ENCODE measurements at places on chromosomes 11 and 22.

GRCh38 chr11:105754716-105755115 lies 144.8 kb downstream of the GRIA4 start:
- no peak for DNase-seq

DNA sequence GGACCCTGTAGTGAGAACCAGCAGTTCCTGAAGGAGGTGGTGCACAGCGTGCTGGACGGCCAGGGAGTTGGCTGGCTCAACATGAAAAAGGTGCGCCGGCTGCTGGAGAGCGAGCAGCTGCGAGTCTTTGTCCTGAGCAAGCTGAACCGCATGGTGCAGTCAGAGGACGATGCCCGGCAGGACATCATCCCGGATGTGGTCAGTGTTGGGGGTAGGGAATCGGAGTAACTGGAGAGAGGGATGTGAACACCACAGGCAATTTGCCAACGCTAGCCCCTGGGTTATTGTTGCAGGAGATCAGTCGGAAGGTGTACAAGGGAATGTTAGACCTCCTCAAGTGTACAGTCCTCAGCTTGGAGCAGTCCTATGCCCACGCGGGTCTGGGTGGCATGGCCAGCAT lies 19.9 kb downstream of the MADD start:
- DNase-seq = no peak

GRCh38 chr11:3984896-3985295 lies 109.7 kb upstream of the RRM1 start:
- no peak for DNase-seq

DNA sequence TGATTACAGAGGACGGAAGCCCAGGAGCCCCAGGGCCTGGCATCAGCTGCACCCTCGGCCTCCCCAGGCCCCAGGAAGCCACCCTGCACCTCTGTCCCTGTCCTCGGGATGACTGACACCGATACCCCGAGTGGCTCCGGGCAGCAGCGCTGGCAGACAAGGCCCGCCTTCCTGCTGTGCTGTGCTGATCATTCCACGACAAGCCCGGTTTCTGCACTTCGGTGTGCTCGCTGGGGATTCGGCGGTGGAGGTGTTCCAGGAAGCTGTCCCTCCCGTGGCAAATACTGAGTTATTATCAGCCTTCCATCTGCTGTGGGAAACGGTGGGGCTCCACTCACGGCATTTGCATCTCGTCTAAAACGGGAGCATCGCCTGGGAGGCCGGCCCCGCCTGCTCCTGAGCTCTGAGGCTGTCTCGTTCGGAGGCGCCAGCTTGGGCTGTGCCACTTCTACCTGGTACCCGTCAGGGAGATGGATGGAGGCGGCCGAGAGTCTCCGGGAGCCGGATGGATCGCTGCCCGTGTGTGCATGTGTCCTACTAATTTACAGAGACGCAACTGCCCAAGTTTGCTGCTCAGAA lies 506.1 kb downstream of the BRD1 start:
- no peak for DNase-seq

DNA sequence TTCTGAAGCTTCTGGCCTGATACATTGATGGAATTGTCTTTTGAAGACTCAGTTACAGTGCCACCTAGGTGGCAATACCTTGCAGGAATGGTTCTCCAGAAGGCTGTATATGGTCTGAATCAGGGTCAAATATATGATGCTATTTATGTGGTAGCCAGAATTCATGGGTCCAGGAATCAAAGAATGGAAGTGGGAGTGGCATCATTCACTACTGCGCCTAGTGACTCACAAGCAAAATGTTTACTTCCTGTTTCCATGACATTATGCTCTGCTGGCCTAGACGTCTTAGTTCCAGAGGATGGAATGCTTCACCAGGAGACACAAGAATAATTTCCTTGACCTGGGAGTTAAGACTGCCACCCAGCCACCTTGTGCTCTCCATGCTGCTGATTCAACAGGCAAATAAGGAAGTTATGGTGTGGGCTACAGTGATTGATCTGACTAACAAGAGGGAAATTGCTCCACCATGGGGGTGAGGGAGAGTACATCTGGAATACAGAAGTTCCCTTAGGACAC lies 491.8 kb downstream of the ETS1 start:
- DNase-seq = peak; percentile 34

DNA sequence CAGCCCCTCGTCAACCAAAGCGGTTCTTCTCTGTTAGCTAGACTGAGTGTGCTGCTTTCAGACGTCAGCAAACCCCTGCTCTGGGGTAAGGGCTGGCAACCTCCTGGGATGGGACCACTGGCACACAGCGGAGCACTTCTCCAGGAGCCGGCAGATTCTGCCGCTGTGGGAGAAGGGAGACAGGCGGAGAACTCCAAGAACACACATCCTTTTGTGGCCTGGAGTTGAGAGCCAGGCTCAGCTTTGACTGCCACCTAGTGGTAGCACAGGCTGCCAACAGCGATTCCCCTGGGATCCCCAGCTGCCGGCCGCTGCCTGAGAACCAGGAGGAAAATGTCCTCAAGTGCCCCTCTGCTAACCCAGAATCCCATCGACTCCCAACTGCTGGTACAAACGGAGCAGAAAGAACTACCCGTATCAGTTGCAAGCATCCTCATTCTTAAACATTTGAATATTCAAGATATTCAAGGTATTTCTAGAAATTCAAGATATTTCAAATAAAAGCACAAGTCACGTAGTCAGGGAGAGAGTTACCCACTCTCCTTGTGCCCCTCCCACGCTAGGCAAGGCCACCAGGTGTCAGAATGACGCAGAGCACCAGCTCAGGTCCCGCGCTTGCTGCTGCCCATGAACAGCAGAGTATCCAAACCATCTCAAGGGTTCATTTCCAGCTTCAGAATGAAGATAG lies 4.9 kb downstream of the LTO1 start:
- peak; percentile 84 for DNase-seq

DNA sequence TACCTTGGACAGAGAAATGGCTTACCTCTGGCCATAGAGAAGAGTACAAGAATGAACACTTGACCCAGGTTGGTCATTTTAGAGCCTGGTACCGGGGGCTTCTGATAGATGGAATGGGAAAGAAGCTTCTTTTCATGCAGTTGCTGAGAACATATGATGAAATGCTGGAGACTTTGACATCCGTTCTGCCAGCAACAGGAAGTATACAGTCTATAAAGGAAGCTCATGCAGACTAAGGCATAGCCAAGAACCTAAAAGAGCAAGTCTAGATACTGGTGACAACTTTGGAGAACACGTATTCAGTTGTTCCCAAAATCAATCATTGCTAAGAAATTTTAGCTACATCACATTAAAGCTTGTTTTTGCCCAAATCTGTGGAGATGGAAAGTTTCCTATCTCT lies 894.6 kb downstream of the METTL15 start:
- DNase-seq = no peak

GRCh38 chr11:86805873-86806310 lies 5.5 kb downstream of the PRSS23 start:
- no peak for DNase-seq

- DNase-seq = peak; percentile 3
Measured at GRCh38 chr11:105298630-105299029, 159.1 kb upstream of the CARD18 start.

DNA sequence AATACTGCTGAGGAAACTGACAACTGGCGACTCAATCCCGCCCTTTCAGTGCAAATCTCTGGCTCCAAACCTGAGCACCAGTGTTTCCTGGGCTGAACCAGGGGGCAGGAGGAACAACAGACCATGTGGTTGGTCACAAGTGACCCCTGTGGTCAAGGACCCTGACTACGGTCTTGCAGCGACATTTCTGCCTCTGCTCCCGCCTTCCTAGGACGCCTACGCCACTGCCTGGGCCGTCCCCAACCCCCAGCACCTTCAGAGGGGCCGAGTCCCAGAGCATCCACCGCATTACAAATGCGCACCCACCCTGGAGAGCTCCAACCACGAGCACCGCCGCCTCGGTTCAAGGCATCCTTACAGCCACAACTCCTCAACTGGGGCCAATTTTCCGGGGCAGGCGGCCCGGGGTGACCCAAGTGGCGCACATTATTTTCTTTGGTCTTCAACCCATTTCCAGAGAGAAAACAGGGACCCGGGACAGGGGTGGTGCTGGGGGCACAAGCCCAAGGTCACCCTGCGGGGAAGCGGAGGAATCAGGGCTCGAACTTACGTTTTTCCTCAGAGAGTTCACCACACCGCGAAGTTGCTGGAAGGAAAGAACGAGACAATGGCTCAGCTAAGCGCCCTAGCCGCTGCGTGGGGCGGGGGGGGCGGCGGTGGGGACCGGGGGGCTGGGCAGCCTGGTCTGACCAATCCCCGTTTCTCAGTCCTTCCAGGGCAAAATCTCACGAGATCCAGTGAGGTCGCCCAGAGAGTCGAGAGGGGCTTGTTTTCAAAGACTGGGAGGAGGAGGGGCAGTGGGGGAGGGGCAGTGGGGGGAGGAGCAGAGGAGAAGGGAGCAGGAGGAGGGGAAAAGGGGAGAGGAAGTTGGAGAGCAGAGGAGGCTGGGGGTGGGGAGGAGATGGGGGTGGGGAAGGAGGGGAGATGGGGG lies 1.8 kb downstream of the PRAME start:
- DNase-seq = no peak

DNA sequence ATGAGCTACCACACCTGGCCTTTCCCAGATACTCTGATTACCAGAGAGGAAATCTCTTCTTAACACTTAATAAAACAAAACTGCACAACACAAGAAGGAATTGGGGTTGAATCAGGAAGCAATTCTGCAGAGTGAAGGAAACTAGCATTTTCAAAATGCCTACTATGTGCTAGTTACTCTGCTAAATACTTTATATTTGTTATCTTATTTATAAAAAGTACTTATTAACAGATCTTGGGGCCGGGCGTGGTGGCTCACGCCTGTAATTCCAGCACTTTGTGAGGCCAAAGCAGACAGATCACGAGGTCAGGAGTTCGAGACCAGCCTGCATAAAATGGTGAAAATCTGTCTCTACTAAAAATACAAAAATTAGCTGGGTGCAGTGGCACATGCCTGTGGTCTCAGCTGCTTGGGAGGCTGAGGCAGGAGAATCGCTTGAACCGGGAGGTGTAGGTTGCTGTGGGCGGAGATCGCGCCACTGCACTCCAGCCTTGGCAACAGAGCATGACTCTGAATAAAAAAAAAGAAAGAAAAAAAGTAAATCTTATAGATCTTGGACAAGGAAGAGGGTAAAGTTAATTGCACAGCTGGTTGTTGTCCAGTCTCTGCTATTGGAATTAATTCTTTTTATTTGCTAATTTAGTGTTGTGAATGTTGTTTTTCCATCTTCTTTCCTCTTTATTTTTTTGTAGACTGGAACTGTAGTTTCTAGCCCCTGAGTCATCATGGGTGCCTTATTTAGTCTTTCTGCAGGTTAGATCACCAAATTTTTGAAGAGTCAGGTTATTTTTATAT lies 22.1 kb downstream of the TMEM135 start:
- DNase-seq = no peak

GRCh38 chr11:1622086-1622485 lies at the start of gene KRTAP5-4:
KRTAP5-4 (minus strand) TSS chr11:1622138; CDS start chr11:1622093, 45 bp downstream.
- no peak for DNase-seq

- DNase-seq = no peak
Measured at GRCh38 chr22:45163099-45163450, 650 bp upstream of the NUP50 start.

DNA sequence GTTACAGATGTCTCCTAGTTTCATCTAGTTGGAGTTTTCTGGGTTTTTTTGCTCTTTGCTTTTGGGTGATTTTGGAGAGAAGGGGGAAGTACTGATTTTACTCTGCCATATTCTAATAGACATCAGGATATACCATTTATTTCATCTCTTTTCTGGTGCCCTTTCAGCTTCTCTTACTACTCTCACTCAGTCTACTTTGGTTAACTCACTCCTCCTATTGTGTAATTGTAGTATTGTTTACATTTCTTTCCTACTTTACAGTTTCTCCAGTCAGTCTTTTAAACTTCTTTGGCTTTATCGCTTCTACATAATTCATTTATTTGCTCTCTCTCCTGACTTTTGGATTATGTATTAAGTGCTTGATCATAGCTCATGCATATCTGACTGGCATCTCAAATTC lies 6.5 kb downstream of the ANKRD42 start:
- DNase-seq = no peak

All from RWPE1 (cell line).